Amniotic epithelial cell (primary cell): ENCODE measurements at places on chromosomes 16 and 17.

- peak; percentile 29 for DNase-seq
These were observed 129.7 kb upstream of the MYOCD start for GRCh38 chr17:12536021-12536420.

DNA sequence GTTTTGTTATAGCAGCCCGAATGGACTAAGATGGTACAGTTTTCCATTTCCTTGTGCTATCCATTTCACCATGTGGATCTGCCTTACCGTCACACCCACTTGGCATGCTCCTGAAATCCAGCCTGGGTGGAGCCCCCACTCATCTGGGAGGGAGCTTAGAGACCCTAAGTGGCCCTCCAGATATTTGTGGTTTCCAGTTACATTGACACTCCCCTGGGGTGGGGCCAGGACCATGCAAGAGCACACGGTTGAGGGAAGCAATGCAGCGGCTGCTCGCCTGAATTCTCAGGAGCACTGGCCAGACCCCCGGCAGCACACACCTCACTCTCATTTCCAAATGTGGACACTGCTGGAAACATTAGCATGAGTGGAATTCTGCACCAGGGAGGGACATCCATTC is 231.1 kb downstream of the UTP18 start:
- no peak for DNase-seq

DNA sequence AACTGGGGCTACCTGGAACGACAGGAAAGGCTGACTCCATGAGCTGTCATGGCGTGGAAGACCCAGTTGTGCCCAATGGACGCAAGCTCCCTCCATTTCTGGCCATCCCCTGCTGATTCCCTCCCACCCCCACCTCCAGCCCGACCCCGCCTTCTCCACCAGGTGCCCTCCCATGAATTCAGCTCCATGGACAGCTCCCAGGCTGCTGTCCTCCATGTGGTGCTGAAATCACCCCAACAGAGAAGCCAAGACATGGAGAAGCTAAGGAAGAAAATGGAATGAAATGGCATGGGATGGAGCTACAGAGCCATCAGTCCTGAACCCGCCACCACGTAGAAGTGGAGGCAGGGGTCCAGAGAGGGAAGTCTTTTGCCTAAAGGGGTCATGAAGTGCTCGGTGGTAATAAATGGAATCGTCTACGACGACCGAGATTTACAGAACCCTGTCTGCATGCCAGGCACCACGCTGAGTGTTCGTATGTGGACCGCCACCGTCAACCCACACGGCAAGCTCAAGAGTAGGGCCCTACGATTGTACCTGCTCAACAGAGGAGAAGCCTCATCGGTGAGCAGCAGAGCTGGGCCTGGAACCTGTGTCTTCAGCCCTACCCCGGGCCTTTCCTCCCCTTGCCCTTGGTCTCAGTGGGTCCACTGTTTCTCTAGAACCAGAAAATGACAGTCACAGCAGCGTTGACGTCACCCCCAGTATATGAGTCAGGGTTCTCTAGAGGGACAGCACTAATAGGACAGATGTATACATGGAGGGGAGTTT is 9.3 kb upstream of the ZC3H18 start:
- peak; percentile 47 for DNase-seq

DNA sequence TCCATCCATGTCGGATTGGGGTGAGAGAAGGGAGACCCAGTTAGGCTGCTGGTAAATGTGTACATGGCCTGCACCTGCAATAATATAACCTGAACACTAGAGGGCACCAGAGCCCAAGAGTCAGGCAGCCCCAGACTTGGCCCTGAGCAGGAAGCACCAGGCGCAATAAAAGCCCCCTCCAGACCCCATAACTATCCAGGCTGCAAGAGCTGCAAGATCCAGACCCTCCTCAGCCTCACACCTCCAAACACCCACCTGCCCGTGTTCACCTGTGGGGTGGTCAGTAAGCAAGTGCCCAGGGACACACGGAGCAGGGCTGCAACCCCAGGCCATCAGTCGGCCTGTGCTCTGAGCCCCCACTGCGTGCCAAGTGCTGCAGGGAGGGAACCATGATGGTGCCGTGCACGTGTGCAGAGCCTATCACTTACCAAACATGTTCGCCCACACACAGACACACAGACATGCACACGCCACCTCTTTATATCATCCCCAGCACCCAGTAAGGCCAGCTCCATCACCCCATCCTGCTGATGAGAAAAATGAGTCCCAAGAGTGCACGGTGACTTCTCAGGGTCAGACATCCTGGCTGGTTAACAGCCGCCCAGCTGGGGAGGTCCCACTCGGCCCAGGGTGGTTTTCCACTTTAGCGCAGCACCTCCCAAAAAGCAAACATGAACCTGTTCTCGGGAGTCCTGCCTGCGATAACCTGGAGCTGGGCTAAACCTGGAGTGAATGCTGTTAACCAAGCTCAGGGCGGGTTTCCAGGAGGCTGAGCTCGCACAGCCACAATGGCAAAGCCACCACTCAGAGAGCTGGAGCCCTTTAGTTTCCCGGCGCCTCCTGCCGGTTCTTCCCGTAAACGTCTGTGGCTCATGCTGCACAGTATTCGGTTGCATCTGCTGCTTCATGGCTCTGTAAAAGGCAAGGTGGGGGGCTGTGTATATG is 439.8 kb downstream of the SOX9 start:
- DNase-seq: peak; percentile 29

GRCh38 chr17:42784811-42785592 is 4.6 kb downstream of the WNK4 start:
- DNase-seq: no peak

DNA sequence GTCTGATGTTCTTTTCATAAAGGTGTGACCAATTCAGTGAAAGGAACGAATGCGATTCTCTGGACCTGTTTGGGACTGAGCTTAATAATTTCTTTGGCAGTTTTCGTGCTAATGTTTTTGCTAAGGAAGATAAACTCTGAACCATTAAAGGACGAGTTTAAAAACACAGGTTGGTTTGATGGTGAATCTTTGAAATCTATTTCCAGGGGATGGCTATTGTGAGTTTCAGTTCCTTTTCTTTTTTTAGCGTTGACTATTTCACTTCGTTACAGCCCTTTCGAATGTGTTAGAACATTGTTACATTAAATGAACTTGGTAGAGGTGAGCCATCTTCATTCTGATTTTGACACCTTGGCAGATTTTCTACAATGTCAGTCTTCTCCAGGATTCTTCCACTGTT is 1.2 kb downstream of the TNFRSF17 start:
- DNase-seq: no peak

- peak; percentile 84 for DNase-seq
These were observed 5.3 kb upstream of the EIF4A3 start for GRCh38 chr17:80152081-80152702.

- DNase-seq: no peak
These were observed 1.4 kb upstream of the PRDM7 start for GRCh38 chr16:90078579-90078895.

DNA sequence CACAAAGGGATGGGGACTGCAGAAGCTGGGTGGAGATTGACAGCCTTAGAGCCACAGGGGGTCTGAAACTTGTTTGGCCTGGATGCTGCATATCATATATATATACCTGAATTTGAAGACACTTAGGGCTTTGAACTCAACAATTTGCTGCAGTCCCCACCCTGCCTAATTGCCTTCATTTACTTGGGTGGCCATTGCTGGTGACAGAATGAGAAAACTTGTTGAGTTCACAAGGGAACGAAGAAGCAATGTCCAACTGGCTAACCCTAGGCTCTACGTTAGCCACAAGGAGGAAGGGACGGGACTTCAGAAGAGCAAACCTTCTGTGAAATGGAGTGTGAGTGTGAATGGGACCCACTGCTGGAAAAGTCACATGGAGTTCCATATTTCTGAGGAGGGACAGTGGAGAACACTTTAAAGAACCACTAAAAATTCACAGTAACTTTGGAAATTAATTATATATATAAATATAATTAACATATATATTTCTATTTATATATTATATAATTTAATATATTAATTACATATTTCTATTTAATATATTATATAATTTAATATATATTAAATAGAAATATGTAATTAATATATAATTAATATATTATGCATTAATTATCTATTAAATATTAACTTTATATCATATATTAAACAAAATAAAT is 215.3 kb upstream of the SOX9 start:
- no peak for DNase-seq

DNA sequence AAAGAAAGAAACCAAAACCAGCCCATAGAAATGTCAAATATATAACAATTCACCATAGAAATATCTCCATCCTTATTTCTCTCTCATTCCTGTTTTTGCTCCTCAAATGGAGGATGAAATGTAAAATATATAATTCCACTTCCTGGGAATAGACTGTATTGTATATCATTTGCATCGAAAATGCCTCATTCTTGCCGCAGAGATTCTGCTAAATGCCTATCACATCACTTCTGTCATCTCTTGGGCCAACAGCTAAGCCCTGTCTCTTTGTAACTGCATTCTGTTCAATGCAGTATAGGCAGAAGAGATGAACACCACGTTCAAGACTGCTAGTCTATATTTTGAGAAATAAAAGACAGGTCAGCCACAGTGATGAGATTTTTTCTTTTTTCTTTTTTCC is 956.3 kb upstream of the SOX9 start:
- DNase-seq: no peak

GRCh38 chr16:80733407-80733806 is 71.0 kb downstream of the CDYL2 start:
- DNase-seq: no peak

DNA sequence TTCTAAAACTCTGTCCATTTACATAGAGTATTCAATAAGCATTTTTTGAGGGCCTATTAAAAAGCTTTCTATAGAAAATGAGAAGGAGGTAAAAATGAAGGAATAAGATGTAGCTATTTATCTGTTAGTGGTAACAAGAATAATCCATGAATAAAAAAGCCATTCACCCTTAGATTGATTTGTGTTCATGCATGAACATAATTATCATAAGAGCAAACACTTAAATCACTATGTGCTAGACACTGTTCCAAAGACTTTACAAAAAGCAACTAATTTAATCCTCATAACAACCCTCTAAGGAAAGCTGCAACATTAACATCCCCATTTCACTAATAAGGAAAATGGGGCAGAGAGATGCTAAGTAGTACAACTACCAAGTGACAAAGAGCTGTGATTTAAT is 6.6 kb downstream of the CCDC47 start:
- DNase-seq: no peak

DNA sequence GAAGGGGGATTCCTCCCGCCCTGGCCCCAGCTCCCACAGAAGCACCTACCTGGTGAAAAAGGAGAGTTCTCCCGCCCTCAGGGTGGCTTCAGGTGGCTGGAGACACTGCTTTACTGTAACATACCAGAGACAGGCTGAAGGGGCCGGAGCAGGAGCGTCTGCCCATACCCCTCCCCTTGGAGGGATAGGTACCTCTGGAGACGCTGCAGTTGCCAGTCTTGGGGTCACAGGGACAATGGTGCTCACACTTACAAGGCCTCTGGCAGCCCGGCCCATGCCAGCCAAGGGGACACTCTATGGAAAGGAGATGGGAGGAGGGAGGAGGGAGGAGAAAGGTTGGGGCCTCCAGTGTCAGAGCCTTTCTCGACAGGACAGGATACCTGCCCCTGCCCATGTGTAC is 6.6 kb downstream of the NAGPA start:
- no peak for DNase-seq

DNA sequence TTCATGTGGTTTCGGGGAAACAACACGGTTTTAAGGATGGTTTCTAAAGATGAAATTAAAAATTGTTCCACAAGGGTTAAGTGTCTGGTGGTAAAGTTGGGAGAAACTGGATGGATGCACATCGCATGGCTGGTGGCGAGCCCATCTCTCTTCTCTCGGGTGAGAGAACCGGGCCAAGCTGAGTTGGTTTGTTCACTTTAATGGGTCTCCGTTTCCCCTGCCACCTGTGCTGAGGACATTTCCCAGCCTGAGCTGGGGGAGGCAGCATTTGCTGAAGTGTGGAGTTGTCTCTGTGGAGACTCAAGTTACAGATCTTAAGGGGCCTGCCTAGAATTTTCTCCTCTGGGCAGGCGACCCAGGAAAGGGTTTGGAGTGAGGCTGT is 7.9 kb downstream of the FUS start:
- no peak for DNase-seq

GRCh38 chr17:13957636-13958035 is 111.7 kb upstream of the COX10 start:
- peak; percentile 37 for DNase-seq

GRCh38 chr17:49703557-49704277 is 4.0 kb downstream of the SLC35B1 start:
- DNase-seq: peak; percentile 72

- no peak for DNase-seq
These were observed 21.4 kb downstream of the PIEZO1 start for GRCh38 chr16:88763502-88764053.

- DNase-seq: peak; percentile 40
These were observed 170.3 kb downstream of the COPRS start for GRCh38 chr17:31688701-31689100.

GRCh38 chr16:65523283-65523944 is 401.6 kb upstream of the CDH11 start:
- no peak for DNase-seq
